ENCODE measurements at places on chromosomes 1 and 21.
A peak's percentile ranks its signal among the peaks of the same experiment; 100 is the strongest.

DNA sequence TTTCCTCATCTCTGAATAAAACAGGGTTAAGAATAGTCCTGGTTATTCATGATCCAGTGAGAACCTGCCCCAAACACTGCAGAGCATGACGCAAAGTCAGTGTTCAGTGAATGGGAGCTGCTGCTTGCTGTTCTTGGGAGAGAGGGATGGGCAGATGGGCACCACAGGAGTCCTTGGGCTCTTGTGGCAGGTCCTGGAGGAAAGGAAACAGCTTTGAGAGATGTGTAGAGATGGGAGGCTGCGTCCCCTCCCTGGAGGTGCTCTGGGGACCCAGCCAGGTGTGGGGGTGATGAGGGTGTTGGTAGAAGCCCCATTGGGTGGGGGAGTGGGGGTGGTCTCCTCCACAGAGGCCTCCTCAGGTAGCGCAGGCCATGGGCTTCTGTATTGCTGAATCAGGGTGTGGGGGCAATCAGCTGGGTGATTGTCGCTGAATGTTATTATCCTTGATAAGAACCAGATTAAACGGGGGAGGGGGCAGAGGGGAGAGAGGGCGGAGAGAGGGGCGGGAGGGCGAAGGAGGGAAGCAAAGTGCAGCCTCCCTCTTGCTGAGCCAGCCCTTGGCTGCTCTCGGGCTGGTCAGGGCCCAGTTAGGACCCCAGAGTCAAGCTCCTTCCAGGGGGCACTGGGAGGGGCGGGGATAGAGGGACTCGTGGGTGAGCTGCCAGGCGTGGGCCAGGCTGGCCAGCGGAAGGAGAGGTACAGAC is 22.9 kb upstream of the CASZ1 start:
- DNase-seq: no peak

DNA sequence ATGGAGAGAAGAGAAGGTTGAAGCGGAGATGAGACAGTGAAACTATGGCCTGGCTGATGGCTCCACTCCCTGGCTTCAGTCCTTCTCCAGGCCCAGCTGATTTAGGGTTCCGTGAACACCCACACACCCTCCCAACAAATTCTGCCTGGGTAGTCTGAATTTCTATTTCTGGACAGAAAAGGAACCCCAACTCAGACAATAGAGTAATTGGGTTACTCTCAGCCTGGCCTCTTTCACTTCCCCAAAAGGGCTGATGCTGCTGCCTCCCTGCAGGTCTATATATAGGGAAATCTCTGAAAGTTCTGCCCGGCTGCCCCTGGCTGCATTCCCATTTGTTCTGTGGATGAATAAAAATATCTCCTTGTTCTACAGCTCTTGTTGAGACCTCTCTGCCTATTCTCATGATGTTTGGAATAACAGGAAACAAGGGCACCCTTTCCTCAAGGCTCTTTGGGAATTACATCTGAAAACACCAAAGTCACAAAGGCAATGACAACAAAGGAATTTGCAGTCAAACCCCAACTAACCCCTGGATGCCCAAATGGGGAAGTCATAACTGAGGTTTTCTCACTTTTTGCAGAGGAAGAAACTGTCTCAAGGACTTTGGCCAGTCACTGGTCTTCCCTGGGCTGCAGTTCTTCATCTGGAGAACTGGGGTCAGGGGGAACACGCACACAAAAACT is 11.4 kb upstream of the ZSCAN20 start:
- DNase-seq: no peak

GRCh38 chr1:119893238-119893791 is 3.0 kb downstream of the ADAM30 start:
- no peak for DNase-seq

DNA sequence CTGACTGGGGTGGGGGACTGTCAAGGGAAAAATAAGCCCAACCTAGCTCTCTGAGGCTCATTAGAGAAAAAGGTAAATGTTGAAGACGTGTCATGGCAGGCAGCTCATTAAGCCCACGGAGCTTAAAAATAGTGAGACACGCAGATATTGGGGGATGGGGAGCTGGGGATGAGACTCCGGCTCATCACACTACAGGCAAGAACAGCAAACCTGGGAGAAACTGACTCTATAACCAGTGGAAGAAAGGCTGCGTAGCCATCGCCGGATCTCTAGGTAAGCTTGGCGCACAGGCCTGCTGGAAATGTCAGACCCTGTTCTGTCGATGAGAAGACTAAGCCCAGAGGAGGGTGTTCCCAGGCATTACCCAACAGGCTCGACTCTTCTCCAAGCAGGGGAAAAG is 78.0 kb downstream of the SYT2 start:
- DNase-seq: no peak

DNA sequence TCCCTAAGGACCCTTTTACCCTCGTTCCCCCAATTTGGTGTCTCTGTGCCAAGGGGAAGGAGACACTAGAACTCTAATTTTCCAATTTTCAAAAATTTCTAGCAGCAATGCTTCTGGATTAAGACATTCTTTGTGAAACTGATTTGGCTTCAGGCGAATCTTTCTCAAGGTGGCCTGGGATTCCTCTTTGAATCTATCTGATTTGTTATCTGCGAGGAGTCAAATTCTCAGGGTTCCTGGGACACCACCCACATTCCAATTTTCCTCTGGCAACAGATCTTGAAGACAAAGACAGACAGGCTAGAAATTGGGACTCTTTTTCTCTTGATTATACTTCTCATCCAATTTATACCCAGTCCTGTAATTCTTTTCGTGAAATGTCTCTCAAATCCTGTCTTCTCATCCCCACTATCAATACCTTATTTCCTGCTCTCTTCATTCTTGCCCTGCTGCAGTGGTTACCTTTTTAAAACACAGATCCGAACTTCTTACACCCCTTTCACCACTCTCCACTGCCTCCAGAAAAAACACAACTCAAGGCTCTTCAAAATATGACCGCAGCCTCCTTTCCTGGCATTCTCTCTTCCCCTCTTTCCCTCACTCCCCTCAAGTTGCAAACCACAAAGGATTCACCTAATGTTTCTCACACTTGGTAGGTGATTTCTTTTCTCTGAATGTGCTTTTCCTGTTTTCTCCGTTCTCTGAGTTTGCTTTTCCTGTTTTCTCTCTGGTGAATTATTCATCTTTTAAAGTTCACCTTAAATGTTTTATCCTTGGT is 2.7 kb upstream of the MPZL1 start:
- DNase-seq: no peak

GRCh38 chr1:67314696-67315095 is 7.0 kb downstream of the IL12RB2 start:
- DNase-seq: no peak

- DNase-seq: peak; percentile 33
Measured at GRCh38 chr1:206030714-206031113, 7.0 kb upstream of the CTSE start.

DNA sequence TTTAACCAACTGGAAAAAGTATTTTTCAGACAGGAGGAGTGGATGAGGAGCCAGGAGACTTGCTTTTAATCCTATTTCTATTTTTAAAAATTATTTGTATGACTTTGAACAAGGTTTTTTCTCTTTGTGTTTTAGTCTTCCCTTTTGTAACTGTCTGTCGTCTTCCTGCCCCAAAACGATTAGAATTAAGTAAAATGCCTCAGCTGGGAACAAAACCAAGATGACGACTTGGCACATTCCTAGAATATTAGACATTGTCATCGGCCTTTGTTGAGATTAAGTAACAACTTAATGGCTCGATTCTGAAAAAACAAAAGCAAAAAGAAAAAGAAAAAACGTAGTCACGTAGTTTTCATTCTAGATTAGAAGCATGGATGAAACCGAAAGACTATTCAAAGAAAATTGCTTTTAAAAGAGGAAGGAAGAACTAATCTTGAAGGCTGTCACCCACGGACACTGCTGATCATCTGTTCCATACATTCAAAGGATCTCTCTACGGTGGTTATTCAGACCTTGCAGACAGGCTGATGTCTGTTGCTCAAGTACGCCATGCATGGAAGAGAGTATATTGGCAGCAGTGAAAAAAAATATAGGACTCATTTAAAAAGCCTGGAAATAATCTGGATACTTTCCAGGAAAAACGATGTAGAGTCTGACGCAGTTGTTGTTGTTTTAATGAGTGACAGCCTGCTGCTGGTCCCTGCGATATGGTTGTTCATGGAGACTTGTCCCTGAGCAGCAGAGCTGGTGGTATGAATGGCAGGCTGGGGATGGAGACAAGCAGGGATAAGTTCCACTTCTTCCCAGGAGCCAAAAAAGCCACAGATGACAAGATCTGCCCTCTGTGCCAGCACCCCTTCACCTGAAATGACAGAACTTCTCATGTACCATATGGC is 16.8 kb downstream of the GNG4 start:
- DNase-seq: no peak

GRCh38 chr1:230441183-230442029 is 15.3 kb upstream of the PGBD5 start:
- no peak for DNase-seq

DNA sequence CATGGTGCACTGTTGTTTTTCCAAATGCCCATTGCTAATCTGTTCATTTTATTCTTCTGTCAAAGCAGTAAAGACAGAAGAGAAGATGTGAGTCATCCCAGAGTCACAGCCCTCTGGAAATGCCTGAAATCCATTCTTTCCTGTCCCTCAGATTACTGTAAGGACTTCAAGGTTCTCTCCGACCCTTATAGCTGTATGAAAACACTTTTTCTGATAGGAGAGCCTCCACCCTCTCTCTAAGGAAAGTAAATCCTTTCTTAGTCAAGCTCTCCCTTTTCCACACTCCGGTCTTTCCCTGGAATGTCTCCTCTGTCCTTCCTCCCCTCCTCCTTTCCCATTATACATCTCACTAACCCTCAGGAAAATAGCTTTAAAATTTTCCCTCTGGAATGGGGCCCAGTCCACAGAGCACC is 3.5 kb upstream of the PRDX6 start:
- DNase-seq: no peak

DNA sequence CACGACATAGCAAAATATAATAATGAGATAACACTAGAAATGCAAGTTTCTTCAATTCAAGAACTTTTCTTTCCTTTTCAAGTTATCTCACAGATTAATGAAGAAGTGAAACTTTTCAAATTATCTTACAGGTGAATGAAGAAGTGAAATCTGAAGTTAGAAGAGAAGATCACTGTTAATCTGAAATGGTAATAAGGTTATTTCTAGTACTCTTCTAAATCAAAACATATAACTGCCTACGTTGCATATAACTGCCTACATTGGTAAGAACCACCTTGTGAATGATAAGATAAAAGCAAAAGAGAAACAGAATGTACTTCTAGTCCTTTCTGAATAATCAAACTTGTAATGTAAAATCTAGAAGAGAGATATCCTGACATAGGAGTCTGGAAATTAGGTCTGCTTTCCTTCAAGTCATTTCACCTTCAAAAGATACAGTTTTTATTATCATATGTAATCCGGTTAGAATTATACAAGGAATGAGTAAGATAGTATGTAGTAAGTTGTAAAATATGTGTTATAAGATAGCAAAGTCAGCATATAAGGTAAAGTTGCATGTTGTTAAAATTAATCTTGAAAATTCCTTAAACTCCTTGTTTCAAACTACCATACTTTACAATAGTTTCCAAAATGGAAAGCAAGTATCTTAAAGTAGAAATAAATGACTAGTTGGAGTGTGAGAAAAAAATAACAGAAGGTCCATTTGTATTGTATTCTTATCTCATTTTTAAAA is 522.4 kb upstream of the ZRANB2 start:
- no peak for DNase-seq

GRCh38 chr21:25370311-25370744 is 237.0 kb downstream of the MRPL39 start:
- no peak for DNase-seq

DNA sequence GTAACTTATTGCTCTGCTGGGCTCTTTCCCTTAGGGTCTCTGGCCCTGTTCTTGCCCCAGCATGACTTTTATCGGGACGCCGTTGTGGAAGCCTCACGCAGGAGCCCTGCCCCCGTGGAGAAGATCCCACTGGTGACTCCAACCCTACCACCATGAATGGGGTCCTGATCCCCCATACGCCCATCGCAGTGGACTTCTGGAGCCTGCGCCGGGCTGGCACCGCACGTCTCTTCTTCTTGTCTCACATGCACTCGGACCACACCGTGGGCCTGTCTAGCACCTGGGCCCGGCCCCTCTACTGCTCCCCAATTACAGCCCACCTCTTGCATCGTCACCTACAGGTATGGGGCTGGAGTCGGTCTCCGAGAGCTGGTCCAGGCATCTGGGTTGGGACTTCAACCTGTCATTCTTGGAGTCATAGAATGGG is 322 bp downstream of the DCLRE1B start:
- no peak for DNase-seq

- no peak for DNase-seq
Measured at GRCh38 chr21:27035791-27036190, 68.9 kb upstream of the ADAMTS5 start.

- DNase-seq: no peak
Measured at GRCh38 chr1:197991594-197991993, 74.4 kb downstream of the LHX9 start.

- DNase-seq: no peak
Measured at GRCh38 chr1:172287208-172287607, 133.3 kb upstream of the C1orf105 start.

DNA sequence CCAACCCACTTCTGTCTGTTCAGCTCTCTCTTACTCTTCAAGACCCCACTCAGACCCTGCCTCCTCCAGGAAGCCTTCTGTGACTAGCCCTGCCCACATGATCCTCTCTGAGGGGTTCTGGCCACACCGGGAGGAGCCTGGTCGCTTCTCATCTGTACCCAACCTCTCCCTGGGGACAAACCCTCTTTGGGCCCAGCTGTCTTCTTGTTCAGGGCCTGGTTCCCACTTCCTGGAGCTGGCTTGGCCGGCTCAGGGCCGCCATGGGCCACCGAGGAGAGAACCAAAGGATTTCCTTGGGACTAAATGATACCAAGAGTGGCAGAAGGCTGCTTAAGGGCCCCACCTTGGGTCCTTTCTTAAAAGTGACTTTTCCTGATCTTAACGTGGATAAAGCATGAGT is 124.7 kb upstream of the ZBTB40 start:
- no peak for DNase-seq

- DNase-seq: no peak
Measured at GRCh38 chr1:143694085-143694484, 277.7 kb downstream of the FAM72C start.

- no peak for DNase-seq
Measured at GRCh38 chr1:186143481-186143880, 231.6 kb downstream of the TPR start.

DNA sequence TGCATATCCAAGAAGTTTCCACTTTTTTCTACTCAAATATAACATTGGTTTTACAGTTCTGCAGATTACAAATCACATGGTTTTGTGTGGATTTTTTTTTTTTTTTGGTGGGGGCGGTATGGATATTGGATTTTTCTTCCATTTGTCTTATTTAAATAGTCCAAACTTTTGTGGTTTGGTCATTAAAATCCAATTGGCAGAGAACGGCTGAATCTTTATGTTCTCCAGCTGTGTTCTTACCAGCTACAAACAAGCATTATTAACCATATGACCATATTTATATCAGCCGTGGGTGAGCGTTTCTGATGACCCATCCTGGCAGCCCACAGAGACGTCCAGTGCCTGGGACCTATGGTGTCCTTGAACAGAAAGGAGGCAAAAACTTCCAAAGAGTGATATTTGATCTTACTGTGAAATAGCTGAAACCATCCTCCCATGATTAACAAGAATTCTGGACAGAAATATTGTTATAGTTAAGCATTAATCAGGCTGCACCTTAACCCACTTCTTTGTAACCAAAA is 200.4 kb downstream of the LYPLAL1 start:
- DNase-seq: no peak

- no peak for DNase-seq
Measured at GRCh38 chr1:54546651-54547401, 1.2 kb upstream of the ACOT11 start.
